Esophagus muscularis mucosa (tissue), 4 donors: ENCODE measurements at places on chromosomes 1 and 21.

GRCh38 chr1:98482611-98483010, 178.9 kb upstream of the SNX7 start:
- DNase-seq = no peak

DNA sequence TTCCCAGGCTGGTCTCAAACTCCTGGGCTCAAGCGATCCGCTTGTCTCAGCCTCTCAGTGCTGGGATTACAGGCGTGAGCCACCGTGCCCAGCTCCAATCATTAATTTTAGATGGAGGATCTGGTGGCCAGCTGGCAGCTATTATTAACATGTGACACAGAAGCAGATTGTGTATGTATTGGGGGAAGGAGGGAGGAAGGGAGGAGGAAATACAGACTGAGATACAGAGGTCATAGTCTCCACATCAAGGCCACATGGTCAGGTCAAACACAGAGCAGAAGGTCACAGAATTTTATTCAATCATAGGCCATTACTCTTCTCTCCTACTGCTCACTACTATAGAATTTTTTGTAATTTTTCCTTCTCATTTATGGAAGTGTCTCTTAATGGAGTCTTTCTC, 57.9 kb upstream of the ADORA3 start:
- peak; percentile 34 for DNase-seq

DNA sequence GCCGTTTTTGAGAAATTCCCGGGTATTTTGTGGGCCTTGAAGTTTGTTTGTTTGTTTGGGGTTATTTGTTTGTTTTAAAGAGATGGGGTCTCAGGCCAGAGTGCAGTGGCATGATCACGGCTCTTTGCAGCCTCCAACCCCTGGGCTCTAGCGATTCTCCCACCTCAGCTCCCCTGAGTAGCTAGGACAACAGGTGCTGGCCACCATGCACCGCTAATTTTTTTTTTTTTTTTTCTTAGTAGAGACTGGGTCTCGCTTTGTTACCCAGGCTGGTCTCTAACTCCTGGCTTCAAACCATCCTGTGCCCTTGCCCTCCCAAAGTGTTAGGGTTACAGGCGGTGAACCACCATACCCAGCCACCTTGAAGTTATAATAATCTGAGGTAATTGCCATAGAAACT, 2.0 kb downstream of the CHTOP start:
- no peak for DNase-seq

GRCh38 chr1:186497651-186498050, 36.7 kb upstream of the PDC start:
- no peak for DNase-seq

- no peak for DNase-seq
These were observed 7.7 kb downstream of the FBXO6 start for GRCh38 chr1:11671544-11672286.

- DNase-seq = no peak
These were observed 240.1 kb downstream of the NPHP4 start for GRCh38 chr1:5751833-5752745.
